ENCODE measurements at places on chromosomes 7 and 10.

GRCh38 chr7:96422388-96422787 lies 100.5 kb upstream of the SLC25A13 start:
- no peak for DNase-seq

DNA sequence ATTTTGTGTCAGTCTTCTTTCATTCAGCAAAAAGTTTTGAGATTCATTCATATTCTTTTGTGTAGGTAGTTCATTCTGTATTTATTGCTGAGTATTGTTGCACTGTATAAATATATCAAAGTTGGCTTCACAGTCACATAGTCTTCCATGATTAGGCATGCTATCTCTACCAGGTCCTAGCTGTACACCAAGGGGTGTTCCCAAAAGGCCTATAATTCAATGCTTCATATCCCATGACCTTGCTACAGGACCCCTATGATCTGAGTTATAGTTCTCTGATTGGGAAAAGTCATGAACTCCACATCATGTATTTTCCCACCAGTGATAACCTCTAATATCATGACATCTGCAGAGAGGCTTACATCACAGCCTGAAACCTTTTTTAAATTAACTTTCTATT lies 47.3 kb upstream of the MAGI2 start:
- no peak for DNase-seq

DNA sequence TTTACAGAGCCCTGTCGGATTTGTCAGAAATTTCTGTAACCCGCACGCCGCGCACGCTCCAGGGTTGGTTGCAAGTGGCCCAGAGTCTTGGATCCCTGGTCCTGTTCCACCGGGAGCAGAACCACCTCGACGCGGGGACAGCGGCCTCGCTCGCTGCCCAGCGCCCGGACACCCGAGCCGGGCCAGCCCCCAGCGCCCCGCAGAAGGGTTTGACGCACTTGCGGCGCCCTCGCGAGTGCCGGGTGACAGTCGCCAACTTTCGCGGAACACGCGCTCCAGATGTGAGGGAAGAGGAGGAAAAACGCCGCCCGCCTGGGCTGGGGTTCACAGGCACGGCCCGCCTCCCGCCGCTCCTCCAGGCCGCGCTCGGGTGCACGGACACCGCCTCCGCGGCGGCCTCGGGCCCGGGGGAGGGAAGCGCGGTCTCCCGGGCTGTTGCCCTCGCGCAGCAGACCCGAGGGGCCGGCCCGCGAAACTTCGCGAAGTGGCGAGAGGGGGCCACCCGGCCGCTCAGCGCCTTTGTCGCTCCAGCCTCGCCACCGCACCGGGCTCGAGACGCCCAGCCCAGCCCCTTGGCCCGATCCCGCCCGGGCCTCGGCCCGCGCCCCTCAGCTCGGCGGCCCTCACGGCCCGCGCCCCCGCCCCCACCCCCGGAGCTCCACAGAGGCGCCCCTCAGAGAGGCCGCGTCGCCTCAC lies 514 bp downstream of the RNF216 start:
- DNase-seq = no peak

DNA sequence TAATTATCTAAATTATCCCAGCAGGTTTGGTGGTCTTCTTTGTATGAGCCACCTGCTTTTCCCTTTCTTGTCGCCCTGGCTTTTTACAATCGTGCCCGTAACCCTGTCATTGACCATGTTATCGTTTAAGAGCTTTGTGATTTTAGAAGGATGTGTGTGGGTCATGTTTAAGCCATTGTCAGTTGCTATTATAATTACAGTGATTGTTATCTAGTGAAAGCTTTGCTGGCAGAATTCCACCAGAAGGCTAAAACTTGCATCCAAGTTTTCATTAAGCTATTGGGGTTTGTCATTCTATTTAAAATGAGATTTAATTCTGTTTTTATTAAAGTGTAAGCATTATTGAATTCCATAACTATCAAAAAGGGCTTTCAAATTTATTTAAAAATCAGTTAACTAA lies 354.2 kb upstream of the TMEM229A start:
- no peak for DNase-seq

- no peak for DNase-seq
These were observed 29.7 kb downstream of the NUP42 start for GRCh38 chr7:23211589-23211988.

- no peak for DNase-seq
These were observed 25.9 kb downstream of the RGS10 start for GRCh38 chr10:119516381-119517234.
